Endothelial cell of umbilical vein (primary cell): ENCODE measurements at places on chromosomes 13 and 19. TPM values are rescaled to one million over a fixed set of nuclear protein-coding genes. Genes with fewer than 3 reads are reported as not detected.

KLK15 gene
- polyA plus RNA-seq, result not detected in 2 replicates

- DNase-seq, result no peak
Observed at GRCh38 chr19:10566658-10567410, 1.0 kb upstream of the KRI1 start.

CGB2 gene
- not detected in 2 replicates for polyA plus RNA-seq

DNA sequence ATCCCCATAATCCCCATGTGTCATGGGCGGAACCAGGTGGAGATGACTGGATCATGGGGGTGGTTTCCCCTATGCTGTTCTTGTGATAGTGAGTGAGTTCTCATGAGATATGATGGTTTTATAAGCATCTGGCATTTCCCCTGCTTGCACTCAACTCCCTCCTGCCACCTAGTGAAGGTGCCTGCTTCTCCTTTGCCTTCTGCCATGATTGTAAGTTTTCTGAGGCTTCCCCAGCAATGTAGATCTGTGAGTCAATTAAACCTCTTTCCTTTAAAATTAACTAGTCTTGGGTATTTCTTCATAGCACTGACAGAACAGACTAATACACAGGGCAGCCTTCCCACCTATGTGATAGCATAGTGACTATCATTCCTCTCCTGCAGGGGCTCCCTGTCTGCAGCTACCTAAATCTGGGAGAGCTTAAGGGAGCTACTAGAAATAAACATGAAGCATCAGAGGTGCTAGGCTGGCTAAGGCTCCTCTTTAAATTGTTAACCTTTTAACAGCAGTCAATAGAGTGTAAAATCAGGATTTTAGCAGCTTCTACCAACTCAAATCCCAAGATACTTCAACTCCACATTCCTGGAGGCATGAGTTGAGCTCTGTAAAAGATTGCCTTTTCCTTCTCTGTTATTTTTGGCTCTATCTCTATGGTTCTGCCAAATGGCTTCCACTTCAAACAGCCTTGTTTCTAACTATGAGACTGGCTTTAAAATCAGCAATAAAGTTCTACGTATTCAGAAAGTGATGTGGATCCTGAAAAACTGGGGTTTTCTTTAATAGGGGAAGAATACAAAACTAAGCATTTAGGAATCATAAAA lies 112.3 kb downstream of the VWA8 start:
- DNase-seq, result no peak

- no peak for DNase-seq
Observed at GRCh38 chr19:41801792-41802211, 5.4 kb downstream of the CEACAM3 start.

- DNase-seq, result peak; percentile 53
Observed at GRCh38 chr19:44757735-44758505, 9.4 kb downstream of the BCL3 start.

- DNase-seq, result peak; percentile 84
Observed at GRCh38 chr19:2186071-2186846, 22.5 kb downstream of the DOT1L start.

DNA sequence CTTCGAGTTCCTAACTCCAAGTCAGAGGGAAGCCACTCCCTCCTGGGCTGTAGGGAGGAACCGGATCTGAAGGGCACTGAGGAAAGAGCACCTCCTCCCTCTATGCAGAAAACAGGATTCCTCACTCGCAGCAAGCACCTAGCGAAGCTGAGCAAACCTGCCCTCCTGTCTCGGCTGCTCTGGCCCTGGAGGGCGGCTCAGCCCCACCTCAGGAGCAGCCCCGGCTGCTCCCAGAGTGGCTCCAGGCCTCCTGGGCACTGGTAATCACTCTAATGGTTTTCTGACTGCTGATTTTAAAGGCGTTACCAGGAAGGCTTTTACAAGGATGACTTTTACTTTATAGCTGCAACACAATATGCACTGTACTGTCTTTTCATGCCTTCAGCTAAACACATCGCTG lies 312.5 kb downstream of the TEX29 start:
- DNase-seq, result no peak

DNA sequence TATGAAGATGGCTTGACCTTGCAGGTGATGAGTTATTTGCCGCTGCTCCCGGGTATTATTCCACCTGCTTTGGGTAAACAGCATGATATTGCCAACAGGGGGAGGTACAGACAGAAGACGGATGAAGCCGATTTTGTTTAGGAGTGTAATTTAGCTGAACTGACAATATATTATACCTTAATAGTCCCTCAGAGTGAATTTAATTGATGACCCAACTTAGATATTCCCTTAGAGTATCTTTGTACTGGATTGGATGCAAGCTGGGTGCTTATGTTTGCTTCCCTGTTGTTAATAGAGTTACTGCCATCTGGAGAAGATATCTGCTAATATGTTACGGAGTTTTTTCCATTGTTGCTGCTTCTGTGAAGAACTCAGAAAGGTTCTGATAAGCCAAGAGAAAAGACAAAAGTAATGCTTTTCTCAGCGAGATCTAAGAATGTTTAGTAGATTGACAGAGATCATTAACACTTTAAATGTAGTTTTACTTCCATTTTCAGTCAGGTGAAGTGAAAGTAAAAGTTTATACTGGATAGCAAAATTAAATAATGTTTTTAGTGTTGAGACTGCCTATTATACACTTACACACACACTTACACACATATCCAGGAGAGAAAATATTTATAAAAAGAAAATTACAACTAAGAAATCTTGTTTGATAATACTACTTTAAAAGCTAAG lies 2220.8 kb upstream of the PCDH20 start:
- peak; percentile 45 for DNase-seq

YJU2 gene
- polyA plus RNA-seq, result 20.7 and 22.9 TPM in 2 replicates

DNA sequence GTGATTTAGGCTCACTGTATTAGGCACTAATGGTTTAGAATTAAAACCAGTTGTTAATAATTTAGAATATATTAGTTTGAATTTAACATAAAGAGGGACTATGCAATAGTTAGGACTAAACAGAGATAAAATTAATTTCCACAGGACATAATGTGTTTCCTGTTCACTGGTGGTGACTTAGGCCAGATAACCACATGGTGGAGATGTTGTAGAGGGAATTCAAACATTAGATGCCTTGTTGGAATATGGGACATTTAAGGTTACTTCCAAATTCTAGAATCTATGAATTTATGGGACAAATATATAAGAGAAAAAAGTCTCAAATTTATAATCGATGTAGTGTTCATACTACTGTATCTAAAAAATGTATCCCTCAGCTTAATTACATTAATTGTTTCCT lies 615.5 kb upstream of the KLHL1 start:
- peak; percentile 62 for DNase-seq

DNA sequence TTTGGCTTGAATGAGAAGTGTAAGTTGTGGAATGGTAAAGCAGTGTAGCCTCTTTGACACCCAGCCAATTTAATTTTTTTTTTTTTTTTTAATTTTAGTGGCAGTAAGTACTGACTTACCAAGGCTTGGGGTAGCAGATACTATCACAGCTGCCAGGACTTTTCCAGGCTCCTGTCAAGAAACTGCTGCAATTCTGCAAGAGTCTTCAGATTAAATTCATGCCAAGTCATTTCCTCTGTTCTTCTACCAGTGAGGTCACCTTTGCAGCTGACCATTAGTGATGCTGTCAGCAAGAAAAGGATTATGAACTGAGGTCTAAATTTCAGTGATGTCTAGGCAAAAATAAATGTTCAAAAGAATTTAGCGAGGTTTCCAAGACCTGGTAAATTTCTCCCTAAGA lies 91.2 kb downstream of the GGACT start:
- DNase-seq, result peak; percentile 33

GRCh38 chr19:23305555-23305954 lies 55.4 kb upstream of the ZNF724 start:
- DNase-seq, result no peak

DNA sequence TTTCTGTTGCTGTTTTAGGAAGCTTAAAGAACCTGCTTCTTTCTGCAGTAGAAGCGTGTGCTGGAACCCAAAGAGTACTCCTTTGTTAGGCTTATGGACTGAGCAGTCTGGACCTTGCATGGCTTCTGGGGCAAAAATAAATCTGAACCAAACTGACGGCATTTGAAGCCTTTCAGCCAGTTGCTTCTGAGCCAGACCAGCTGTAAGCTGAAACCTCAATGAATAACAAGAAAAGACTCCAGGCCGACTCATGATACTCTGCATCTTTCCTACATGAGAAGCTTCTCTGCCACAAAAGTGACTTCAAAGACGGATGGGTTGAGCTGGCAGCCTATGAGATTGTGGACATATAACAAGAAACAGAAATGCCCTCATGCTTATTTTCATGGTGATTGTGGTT lies 103.1 kb downstream of the TNFRSF19 start:
- DNase-seq, result no peak

FFAR3 gene
- polyA plus RNA-seq, result not detected in 2 replicates

- DNase-seq, result no peak
Observed at GRCh38 chr13:65555962-65556361, 1674.2 kb downstream of the PCDH9 start.

- peak; percentile 64 for DNase-seq
Observed at GRCh38 chr13:95204231-95204765, 97.0 kb downstream of the ABCC4 start.

MBD3L3 gene
- polyA plus RNA-seq, result not detected in 2 replicates

GRCh38 chr13:107553838-107554237 lies 661.5 kb downstream of the LIG4 start:
- no peak for DNase-seq

GRCh38 chr19:39736088-39736487 lies 1.7 kb downstream of the CLC start:
- no peak for DNase-seq

FPR1 gene
- not detected in 2 replicates for polyA plus RNA-seq

- DNase-seq, result no peak
Observed at GRCh38 chr13:100234524-100235136, 145.7 kb downstream of the PCCA start.

- no peak for DNase-seq
Observed at GRCh38 chr19:47074621-47075020, 26.2 kb upstream of the TMEM160 start.

DNA sequence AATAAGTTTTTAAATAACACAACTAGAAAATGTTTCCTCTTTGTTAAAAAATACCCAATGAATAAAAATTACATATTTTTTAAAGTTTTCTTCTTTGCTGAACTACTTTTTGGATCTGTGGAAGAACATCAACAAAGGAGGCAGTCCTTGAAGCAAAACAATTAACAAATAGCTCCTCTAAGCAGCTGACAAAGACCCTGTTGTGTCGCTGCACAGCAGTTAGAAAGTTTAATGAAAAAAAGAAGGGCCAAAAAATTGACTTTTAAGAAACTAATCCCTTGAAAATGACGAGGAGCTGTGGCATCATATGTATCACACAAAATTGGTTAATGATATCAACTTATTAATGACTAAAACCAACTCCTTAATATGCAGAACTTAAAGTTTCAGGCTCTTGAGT lies 72.1 kb downstream of the SLITRK1 start:
- no peak for DNase-seq

DNA sequence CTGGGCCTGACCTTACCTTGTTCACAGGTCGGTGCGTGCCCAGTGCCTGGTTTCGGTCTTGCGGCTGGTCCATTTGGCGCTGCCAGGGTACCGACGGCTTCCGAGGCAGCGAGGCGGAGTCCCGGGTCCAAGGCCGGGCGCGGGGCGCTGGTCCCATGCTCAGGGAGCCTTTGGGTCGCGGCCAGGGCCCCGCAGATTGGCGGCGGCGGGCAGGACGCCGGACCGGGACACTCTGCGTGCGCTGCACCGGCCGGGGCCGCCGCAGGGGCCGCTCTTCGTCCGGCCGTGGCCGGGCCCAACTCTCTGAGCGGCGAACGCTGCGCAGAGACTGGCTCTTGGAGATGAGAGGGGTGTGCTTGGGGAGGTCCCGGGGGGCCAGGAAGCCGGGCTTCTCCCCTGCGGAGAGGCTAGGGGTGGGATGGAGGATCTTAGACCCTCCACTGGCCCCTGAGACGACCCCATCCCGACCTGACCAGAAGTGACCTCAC lies 3.4 kb upstream of the WIZ start:
- peak; percentile 37 for DNase-seq

GRCh38 chr19:39388657-39389056 lies 2.2 kb downstream of the PAF1 start:
- no peak for DNase-seq

- DNase-seq, result no peak
Observed at GRCh38 chr13:75226733-75227435, 255.1 kb downstream of the TBC1D4 start.

GRCh38 chr19:12796146-12797071 lies 5.1 kb downstream of the JUNB start:
- peak; percentile 80 for DNase-seq

- peak; percentile 16 for DNase-seq
Observed at GRCh38 chr13:98105929-98106336, 37.0 kb upstream of the FARP1 start.

DNA sequence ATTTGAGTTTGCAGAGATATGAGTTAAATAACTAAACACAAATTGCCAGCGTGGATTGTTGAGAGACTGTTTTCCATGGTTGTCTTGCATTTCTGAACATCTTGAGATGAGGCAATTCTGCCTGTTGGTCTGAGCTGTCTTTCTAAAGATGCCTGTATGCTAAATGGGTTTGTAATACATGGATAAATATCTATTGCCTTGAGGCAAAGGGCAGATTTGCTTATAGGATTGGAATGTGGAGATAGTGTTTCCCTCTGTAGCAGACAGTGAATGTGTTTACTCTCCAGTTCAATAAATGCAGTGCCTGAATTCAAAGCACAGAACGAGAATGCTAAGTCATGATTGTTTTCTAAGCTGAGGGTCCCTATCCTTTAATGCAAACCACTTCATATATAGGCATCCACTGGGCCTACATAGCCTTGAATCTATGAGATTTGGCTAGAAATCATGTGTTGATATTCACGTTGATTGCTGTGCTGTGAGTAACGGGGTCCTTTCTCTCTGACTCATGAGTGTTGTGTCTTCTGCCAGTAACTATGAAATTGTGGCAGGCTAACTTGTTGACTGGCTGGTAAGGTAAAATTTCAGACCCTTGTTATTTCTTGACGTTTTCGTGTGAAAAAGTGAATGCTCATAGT lies 2554.8 kb downstream of the PCDH9 start:
- no peak for DNase-seq

GRCh38 chr19:48668332-48668731 lies 4.5 kb downstream of the NTN5 start:
- no peak for DNase-seq
